ENCODE measurements at places on chromosomes 7 and 10. TPM values are rescaled to one million over a fixed set of nuclear protein-coding genes. Genes with fewer than 3 reads are reported as not detected.

DNA sequence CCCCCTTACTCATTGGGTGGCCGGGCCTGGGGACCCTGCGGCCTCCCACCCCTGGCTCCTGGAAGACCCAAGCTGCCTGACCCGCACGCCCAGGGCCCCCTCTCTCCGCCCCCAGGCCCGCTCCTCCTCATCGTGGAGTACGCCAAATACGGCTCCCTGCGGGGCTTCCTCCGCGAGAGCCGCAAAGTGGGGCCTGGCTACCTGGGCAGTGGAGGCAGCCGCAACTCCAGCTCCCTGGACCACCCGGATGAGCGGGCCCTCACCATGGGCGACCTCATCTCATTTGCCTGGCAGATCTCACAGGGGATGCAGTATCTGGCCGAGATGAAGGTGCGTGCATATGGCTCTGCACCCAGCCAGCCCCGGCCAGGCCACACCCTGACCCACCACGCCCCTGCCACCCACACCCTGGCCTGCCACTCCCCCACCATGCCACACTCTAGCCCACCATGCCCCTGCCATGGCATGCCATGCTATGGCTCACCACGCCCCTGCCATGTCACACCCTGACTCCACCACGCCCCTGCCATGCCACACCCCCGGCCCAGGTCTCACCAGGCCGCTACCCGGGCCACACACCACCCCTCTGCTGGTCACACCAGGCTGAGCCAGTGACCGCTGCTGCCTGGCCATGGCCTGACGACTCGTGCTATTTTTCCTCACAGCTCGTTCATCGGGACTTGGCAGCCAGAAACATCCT, 18.7 kb upstream of the CSGALNACT2 start:
- no peak for DNase-seq

DNA sequence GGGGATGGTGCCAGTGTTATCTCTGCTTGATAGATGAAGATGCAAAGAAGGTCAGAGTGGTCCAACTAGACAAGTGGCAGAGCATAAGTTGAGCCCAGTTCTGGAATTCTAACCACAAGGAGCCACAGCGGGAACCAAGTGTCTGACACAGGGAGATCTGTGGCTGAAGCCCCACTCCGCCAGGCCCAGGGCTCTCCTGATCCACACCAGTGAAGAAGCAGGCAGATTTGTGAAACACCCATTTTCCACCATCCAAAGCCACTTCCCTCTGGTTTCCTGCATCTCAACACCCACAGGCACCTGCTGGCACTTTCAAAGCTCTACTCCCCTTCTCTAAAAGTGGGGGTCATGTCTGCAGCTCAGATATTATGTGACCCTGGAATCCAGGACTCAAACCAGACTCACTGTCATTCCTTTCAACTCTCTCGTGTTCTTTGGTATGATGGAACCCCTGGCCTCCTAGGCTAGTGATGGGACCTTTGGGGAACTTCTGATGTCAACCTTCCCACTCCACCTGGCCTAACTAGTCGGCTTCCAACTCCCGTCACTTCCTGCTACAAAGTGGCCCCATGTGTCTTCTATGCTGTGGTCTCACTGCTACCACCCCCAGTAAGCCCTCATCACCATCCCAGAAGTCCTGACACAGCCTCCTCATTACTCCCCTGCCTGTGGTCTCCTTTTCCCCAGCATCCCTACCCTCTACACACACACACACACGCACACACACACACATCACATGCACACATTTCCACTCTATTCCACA, 177.6 kb downstream of the GRID1 start:
- DNase-seq: no peak

DNA sequence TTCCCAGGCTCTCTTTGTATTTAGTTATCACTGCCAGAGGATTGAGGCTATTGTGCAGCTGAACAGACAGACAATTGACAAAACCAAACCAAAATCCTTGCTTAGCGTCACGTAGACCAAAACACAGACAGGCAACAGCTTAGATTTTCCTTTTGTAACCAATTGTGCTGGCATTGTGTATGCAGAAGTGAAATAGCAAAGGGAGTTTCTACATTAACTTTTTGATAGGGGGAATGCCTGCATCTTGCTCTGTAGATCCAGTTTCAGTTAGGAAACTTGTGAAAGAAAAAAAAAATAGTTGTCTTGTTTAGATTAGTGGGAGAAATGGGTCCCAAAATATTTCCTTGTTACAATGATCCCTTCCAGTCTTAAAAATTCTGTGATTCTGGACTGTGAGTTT, 333.8 kb downstream of the BBS9 start:
- DNase-seq: no peak

DNA sequence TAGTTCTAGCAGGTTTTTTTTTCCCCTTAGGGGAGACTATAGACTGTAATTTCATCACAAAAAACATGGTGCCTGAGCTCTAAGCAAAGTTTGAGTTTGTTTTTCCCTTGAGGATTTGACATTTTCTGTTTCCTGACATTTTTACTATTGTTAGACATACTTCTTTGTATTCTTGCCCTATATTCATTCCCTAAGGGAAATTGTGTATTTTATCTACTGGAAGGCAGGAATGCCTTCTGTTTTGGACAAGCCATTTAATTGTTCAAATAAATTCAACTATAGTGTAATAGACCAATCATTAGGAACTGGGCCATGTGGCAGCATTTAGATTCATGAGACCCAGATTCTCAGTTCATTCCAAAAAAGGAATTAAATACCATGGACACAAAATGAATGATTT, 335.0 kb downstream of the EXOC4 start:
- DNase-seq: no peak

GRCh38 chr10:8113616-8114015, 59.1 kb downstream of the GATA3 start:
- DNase-seq: no peak

- DNase-seq: no peak
Measured at GRCh38 chr7:96287132-96287531, 34.8 kb downstream of the SLC25A13 start.

DNA sequence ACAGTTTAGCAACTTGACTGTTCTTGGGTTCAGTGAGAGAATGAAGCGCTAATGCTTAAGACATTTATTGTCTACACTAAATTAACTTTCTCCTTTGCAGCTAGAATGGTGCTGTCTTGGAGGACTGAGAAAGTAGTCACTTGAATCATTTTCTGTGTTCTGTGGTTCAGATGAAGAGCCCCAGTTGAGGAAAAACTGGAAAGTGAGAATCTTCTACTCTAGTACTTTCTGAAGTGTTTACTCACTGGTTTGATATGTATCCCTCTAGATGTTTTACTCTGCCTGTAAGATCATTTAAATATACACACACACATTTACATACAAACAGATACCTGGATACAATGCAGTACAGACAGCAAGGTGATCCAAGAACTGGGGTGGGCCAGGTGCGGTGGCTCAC, 308.1 kb downstream of the CAMK1D start:
- DNase-seq: no peak

DNA sequence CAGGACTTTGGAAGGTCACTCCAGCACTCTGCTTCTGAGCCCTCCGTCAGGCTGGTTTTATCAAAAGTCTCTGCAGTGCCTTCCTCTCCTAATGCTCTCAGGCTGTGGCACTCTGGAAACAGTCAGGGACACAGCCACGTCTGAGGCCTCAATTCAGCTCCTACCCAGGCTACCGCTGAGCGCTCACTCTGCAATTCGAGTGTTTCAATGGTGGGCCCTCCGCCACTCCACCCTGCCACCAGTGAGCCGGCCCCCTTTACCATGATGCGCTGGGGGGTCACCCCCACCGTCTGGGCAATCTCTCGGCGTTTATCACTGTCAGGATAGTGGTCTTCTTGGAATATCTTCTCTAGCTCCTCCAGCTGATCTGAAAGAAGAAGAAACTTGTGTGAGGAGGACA, 3.5 kb downstream of the NOBOX start:
- DNase-seq: no peak

DNA sequence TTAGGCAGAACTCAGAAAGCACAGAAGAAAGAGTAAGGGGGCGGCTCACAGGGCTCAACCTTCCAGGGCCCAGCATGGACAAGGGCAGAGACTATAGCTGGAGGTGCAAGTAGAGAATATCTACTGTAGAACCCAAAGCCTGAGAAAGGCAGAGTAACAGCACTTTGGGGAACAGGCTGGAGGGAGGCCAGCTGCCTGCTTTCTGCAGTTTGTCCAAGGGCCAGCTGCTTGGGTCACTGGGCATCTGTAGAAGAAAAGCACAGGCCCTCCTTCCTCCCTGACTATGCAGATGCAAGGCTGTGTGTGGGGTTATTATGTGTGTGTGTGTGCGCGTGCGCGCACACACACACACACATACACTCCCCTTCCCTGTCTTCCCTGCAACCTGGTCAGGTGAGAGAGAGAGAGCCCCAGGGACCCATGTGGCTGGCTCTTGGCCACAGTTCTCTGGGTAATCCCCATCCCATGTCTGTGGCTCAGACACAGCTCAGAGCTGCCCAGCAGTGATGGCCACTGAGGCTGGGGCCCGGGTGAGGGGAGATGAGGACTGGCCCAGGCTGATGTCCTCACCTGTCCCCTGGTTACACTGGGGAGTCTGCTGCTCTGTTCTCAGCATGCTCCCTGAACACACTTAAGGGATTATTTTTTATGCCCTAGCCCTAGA, 9.0 kb downstream of the ADRA2A start:
- no peak for DNase-seq

DNA sequence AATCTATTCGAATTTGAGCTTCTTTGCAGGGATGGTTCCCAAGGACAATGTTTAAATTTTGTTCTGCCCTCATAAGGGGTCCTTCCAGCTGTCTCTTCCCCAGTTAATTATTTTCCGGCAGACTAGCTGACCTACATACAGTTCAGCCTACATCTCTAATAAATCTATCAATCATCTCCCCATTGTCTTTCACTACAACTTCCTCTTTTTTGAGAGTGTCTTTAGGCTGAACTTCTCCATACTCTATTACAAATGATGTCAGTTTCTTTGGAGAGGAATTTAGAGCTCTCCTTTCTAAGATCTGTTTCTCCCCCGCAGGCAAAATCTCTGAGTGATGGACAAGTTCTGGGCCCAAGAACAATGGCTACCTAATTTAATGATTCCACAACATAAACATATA, 122.2 kb downstream of the PCLO start:
- no peak for DNase-seq

- no peak for DNase-seq
Measured at GRCh38 chr10:37489658-37490003, 364.2 kb downstream of the ANKRD30A start.

DNA sequence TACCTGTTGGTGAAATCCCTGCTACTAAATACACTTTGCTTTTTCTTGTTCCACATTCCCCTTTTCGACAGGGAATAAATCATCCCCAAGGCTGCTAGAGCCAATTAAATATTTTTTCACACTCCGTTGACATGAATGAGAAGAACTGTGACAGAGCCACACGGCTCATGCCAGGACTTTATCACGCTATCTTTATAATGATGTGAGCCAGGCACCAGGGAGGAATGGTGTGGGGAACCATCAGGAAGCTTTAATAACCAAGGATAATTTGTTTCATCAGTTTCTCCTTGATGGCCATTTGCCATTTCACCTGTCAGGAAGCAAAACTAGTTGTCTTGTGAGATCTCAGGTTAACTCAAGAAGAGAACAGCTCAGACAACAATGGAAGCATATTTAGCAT, 193.0 kb upstream of the C7orf33 start:
- no peak for DNase-seq

GRCh38 chr7:143884241-143884968, 17.6 kb downstream of the TCAF1 start:
- no peak for DNase-seq

DNA sequence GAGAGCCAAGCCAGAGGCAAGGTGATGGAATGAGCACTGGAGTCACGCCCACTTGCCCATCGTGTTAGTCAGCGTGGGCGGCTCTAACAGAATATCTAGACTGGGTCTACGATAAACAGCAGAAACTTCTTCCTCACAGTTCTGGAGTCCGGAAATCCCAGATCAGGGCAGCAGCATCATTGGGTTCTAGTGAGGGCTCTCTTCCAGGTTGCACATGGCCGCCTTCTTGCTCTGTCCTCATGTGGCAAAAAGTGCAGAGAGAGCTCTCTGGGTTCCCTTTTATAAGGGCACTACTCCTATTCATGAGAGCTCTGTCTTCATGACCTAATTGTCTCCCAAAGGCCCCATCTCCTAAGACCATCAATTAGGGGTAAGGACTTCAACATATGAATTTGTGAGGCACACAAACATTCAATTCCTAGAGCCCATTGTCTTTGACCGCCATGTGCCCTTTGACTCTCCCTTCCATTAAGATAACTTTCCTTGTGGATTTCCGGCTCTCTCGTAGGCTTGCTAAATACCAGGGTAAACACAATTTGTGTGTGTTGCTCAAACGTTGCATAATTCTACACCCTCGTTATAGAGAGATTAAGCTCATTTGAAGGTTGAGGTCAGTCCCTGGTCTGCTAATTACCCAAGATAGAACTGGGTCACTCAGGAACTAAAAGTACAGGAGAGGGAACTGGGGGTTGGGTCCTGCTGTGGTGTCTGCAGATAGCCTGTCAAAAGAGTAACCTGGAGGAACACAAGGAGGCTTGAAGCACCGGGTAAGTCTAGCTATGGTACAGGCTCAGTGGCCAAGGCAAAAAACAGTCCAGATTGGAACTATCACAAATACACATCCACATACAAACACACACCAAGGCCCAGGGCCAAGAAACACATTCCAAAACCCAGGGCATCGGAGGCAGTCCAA, 28.7 kb upstream of the USP6NL start:
- no peak for DNase-seq

GRCh38 chr7:157827863-157828160, 491.0 kb downstream of the DNAJB6 start:
- DNase-seq: no peak

DNA sequence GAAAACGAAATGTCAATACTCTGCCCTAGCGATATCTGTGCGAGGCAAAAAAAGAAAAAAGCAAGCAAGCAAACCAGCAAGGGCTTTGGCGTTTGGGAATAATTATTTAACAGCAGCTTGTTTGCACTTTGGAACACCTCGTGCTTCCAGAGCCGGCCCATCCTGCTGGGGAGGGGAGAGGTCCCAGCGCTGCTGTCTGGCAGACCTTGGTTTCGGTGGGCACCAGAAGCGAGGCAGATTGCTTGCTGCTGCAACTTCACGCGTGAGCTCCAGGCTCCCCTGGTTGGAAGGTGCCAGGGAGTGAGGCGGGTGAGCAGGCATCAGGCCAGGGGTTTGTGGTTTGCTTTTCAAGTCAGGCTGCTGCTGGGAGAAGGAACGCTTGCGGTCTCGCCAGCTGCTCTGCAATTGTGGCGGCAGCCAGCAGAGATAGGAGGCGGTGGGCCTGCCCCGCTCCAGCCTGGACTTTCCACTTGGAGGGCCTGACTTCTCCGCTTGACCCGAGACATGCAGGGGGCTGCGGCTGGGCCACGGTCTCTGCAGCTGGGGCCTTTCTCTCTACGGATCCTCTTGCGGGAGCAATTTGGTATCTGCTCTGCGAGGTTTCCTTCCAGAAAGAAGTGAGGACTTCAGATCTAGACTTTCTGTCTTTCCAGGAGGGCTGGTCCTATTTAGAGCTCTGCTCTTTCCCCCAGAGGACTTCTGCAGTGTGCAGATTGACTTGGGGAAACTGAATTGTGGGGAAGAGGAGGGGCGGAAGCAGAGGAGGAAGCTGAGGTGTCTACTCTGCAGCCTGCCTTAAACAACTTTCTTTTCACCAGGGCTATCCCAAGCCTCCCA, 131.4 kb downstream of the PRPF18 start:
- no peak for DNase-seq

Gene CTTNBP2
- 39.3 TPM for polyA plus RNA-seq

Gene AP1S1
- polyA plus RNA-seq: 66.7 TPM

Gene ATP6V0A4
- polyA plus RNA-seq: 58.9 TPM
